ENCODE measurements at places on chromosomes 5 and 9. TPM values are rescaled to one million over a fixed set of nuclear protein-coding genes. Genes with fewer than 3 reads are reported as not detected.

Gene MYMK
- not detected for polyA plus RNA-seq

DNA sequence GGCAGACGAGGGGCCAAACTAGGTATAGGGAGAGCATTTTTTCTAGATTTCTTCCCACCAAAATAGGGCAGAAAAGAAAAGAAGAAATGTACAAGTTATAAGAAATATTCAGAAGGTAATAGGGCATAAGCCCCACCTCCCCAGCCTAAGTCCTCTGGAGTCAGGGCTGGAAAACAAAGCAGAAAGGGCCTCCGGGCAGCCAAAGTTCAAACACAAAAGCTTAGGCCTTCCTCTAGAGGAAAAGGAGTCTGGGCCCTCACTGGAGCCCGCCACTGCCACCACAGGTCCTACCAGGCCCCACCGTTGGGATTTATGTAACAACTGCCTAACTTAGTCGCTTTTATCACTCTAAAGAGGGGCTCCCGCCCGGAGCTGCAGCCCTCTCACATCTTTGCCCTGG, 27.6 kb downstream of the TBC1D2 start:
- peak; percentile 12 for DNase-seq

- no peak for DNase-seq
Measured at GRCh38 chr9:120386390-120387131, 193.4 kb downstream of the CDK5RAP2 start.

DNA sequence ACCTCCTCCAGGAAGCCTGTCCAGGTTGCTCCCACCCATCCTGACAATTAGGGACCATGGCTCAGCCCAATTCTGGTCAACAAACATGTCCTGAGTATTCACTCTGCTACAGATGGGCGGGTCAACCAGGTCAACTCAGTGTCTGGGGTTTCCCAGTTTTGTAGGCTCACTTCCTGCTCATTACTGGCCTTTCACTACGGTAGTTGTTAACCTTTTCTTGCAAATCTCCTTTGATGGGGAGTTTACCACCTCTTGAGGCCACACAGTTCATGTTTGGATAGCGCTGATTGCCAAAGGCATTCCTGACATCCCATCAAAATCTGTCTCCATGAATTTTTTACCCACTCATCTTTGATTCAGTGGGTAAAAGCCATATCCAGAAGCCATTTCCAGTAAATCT, 13.8 kb downstream of the TMEM8B start:
- no peak for DNase-seq

DNA sequence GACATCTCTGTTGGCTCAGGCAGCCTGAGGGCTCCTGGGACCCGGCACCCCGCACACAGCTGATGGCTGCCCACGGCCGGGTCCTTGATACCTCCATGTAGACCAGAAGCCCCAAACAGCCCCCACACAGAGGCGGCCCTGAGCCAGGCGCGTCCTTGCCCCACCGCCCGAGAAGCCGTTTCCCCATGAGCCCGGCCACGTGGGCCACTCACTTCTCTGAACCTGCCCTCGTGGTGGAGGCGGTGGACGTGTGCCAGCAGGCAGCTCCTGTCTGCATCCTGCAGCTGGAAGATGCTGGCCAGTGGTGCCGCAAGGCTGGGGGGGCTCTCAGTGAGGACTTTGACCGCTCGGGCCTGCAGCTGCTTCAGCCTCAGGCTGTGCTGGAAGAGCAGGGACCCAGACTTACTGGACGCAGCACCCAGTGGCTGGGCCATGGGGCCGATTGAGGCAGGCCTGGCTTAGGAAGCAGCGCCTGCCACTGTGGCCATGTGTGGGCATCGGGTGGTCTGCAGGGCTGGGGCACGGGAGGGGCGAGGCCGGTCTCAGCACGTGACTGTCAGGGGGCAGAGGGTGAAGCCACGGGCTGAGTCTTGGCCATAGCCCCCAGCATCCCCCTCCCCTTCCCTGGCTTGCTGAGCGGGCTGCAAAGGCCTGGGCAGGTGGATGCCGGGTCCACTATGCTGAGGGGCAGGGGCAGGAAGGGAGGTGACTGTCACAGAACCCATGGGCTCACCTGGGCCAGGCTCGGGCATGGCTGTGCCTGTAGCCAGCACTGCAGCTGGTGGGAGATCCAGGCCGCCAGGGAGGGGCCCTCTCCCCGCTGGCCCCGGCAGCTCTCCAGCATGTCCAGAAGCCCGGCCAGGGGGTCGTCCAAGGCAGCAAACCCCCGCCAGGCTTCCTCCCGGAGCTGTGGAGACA, 50.0 kb downstream of the EXD3 start:
- peak; percentile 42 for DNase-seq

DNA sequence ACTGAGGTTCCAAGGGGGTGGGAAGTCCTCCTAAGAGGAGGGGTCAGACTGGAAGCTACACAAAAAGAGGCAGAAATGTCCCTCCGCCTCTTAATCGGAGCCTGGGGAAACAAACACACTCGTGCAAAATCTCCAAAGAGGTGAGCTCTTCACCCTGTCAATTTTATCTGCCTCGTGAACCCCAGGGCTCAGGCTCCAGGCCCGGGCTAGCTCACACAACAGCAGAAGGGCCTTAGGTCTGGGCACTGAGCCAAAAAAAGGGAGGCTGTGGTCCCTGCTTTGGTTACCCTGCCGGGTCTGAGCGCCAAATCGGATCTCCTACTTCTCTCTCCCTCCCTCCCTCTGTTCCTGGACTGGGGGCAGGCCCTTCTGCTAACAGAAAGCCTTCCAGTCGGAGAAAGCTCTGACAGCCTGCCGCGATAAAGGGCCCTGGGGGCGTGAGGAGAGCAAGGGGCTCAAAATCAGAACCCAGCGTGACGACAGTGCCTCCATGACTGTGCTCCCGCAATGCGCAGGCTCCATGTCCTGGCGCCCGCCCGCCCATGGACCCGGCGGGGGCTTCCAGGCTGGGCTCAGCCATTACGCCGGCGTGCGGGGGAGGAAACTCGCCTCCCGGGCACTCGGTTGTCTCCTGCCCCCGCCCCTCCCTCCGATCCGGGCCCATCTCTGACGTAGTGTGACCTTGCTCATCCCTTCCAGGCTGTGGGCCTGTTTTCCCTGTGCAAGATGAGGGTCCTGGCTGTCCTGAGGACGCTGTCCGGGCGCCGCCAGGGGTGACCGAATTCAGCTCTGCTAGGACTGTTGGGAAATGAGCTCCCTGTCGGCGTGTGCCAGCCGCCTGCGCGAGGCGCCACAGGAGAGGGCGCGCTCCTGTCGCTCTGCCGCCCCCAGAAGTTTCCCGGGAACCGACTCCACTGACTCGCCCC, 865 bp upstream of the SLC22A4 start:
- peak; percentile 92 for DNase-seq

DNA sequence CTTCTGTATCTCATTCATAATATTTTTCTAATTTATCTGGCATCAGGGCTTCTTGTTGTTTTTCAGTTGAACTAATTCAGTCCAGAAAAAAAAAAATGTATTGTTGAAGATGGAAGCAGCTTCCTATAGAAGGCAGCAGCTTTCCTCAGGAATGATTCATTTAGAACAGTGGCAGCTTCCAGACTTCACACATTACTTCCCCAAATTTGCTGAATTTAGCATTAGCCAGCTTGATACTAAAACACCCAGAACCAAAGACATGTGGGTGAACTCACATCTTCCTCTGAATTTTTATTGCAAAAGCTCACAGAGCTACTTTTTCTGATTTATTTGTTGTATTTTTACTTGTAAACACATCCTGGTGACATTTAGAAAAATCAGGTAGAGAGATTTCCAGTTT, 53.8 kb downstream of the HCN1 start:
- DNase-seq: no peak

Data from aorta (tissue), 5 donors.